NCI-H460 (cell line): ENCODE measurements at places on chromosomes 7 and 10. TPM values are rescaled to one million over a fixed set of nuclear protein-coding genes. Genes with fewer than 3 reads are reported as not detected.

DNA sequence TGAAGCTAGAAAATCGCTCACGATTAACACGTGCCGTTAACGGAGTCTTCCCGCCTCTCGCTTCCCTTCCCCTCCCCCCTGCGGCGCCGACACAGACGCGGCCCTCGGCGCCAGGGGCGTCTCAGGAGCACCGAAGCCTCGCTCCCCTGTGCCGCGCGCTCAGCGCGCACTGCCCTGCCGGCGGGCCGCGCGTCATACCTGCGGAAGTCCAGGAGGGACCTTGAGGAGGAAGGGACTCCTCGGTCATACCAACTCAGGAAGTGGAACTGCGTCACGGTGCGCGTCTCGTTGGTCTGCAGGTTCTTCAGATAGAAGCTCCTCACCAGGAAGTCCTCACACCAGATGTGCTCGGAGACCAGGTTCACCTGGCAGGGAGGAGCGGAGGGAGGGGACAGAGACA is 239.6 kb downstream of the DNAJB6 start:
- no peak for DNase-seq

DNA sequence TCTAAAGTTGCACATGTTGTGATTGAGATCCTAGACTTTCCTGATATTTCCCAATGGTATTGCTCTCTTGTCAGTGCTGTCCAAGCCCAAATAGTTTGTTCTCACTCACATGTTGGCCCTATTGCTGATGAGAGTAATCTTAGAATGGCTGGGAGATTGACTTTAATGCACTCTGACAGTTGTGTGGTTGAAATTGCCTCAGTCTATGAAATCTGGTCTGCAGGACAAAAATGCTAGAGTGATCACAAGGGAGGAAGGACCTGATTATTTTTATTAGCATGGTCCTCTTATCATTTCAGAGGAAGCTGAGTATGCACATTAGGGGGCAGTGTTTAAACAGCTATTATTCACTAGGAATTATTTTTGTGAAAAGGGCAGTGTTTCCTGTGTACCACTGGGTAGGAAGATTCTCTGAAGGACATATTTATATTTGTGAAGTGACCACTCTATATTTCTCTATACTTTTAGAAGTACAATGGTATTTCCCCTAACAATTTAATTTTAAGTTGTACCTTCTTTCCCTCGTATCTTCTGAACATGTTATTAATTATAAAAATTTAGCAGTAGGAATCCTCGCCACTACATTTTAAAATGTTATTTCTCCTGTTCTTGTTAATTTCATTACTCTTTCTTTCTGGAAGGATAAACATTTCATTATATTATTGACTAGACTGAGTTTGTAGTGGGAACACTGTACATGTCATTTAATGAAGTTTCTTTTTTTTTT is 64.4 kb downstream of the SUGCT start:
- peak; percentile 4 for DNase-seq

- DNase-seq: no peak
Measured at GRCh38 chr7:139422126-139422525, 61.3 kb downstream of the KLRG2 start.

The MEOX2 gene
- not detected in 2 replicates for total RNA-seq

DNA sequence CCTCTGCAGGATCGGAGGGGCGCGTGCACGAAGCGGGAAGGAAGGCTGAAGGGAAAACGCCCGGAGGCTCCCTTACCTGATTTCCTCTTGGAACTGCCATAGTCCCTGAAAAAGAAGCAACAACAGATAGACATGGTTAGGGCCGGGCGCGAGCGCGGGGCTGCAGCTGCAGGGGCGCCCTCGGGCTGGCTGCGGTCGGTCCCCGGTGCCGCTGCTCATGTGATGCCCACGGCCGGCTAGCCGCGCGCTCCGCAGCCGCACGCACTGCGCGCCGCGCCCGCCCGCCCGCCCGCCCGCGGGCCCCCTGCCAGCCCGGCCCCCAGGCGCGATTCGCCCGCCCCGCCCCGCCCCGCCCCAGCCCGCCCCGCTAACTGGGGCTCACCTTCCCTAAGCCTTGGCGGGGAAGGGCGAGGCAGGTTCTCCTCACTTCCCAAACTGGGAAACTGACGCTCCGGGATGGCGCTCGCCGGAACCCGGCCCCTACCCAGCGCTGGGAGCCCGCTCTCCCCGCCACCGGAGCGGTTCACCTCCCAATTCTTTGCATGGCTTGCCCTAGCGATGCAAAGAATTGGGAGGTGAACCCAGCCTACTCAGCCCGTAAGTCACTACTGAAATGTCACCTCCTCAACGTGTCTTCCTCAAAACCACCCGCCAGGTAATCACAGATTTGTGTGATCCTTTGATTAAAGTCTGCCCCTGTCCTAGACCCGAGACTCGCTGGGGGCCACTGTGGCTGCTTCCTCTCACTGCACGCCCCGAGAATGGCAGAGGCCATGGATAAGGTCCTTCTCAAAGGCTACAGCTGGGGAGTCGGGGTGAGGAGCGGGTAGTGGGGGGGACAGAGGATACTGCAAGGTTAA is 162.2 kb downstream of the SH3PXD2A start:
- no peak for DNase-seq

The TAS2R4 gene
- 1.2 and 1.3 TPM in 2 replicates for total RNA-seq

DNA sequence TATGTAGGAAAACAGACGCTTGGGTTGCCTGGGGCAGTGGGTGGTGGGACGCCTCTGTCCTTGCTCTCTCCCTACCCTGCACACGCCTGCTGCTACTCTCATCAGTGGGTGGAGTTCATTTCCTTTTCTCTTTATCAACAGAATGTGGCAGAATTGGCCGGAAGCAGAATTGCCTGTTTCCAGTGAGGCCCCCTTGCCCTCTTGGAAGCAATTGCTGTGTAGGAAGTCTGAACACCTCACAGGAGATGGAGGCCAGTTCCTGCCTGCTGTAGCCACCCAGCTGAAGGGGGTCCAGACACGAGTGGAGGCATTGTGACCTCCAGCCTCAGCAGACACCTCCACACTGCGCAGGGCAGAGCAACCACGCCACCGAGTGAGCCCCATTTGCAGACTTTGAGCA is 331.6 kb upstream of the ZNF32 start:
- no peak for DNase-seq

- DNase-seq: no peak
Measured at GRCh38 chr7:49639068-49639593, 134.3 kb upstream of the VWC2 start.

DNA sequence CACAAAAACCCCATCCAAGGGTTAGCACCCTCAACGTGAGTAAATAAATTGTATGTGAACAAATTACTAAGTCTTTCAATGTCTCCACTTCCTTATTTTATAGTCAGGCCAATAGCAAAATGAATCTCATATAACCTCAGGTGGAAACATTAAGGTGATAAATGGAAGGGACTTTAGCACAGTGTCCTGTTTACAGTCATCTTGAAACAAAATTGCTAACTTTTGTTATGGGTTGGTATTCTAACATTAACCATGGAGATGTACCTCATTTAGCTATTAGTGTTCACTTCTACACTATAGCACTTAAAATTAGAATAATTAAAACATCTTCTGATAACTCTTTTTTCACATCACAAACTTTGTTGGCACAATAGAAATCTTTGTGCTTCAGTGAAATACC is 255.8 kb upstream of the CNTNAP2 start:
- no peak for DNase-seq

DNA sequence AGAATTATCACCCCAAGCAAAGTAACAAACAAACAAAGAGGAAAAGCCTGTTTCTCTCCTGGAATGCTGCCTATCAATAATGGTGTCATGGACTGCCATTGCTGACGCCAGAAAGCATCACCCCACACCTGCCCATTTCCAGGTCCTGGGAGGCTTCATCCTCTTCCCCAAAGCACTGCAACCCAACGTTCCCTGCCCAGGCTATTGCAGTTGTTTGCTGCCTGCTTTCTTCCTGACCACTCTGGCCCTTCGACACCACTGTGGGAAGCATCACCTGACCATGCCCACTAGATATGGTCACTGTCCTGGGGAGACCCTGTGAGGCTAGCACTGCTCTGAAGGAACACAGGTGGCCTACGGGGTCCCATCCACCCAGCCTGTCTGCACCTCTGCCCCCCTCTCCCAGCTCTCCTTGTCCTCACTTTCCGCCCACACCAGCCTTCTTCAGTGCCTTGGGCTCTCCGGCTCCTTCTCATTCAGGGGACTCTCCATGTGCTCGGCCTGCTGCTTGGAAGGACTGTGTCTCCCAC is 439.6 kb downstream of the GLRX3 start:
- DNase-seq: no peak

DNA sequence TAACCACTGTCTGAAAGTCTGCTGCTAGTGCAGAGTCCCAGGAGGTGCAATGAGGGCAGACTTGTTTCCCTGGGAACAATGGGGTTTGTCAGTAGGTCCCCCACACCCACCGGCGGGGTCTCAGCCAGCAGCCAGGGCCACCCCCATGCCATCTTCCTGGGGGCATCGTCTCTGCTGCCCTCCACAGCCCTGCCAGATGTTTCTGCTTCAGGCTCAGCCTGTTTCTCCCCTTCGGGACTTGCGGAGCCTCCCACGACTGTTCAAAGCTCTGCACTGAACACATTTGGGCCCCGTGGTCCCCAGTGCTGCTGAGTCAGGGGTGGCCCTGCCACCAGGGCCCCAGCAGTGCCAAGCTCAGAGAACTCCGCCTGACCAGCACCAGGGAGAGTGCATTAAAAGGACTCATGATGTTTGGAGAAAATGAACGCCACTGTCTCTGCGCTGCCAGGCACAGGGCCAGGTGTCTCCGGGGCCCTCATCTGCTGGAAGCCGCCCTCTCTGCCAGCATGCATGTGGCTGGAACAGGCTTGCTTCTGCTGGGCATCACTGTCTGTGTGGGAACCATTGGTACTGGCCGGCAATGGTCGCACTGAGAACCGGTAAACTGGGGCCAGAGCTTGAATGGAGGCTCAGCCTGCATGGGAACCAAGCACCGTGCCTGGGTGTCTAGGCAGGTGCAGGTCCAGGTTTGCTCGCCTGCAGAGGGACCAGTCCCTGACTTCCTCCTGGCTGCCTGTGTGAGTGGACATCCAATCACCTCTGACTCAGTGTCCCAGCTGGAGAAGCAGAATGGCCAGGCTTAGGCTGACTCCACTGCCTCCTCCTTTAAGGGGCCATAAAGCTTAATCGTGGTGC is 345.1 kb downstream of the GLRX3 start:
- no peak for DNase-seq

The CUZD1 gene
- 1.6 and 2.2 TPM in 2 replicates for total RNA-seq

The ACBD7 gene
- total RNA-seq: 2.0 and 2.2 TPM in 2 replicates

GRCh38 chr7:151379534-151380198 is 30.2 kb downstream of the WDR86 start:
- DNase-seq: no peak

GRCh38 chr10:129140921-129141885 is 325.8 kb upstream of the MGMT start:
- DNase-seq: no peak

The CAV2 gene
- 109 and 112 TPM in 2 replicates for total RNA-seq

The OR9A2 gene
- not detected in 2 replicates for total RNA-seq
